Pons (tissue), 1 donor: ENCODE measurements at places on chromosomes 2 and 18.
A peak's percentile ranks its signal among the peaks of the same experiment; 100 is the strongest.

DNA sequence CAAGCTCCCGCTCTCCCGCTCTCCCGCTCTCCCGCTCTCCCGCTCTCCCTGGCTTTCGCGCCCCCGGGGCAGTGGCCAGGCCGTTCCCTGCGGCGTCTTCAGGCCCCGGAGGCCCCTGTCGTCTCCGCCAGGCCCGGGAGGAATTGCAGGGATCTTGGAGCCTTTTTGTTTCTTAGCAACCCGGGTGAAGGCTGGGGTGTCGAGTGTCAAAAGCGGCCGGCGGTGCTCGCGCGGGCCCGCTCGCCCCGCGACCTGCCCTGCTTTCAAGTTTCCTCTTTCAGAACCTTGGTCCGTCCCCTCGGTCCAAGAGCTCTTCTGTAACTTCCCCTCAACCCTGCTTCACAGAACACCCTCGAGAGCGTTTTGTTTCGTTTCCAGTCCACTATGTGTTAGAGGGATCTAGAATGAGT, 1.4 kb downstream of the RNF138 start:
- DNase-seq: peak; percentile 79

GRCh38 chr2:203585516-203585915, 50.4 kb upstream of the RAPH1 start:
- DNase-seq: no peak

DNA sequence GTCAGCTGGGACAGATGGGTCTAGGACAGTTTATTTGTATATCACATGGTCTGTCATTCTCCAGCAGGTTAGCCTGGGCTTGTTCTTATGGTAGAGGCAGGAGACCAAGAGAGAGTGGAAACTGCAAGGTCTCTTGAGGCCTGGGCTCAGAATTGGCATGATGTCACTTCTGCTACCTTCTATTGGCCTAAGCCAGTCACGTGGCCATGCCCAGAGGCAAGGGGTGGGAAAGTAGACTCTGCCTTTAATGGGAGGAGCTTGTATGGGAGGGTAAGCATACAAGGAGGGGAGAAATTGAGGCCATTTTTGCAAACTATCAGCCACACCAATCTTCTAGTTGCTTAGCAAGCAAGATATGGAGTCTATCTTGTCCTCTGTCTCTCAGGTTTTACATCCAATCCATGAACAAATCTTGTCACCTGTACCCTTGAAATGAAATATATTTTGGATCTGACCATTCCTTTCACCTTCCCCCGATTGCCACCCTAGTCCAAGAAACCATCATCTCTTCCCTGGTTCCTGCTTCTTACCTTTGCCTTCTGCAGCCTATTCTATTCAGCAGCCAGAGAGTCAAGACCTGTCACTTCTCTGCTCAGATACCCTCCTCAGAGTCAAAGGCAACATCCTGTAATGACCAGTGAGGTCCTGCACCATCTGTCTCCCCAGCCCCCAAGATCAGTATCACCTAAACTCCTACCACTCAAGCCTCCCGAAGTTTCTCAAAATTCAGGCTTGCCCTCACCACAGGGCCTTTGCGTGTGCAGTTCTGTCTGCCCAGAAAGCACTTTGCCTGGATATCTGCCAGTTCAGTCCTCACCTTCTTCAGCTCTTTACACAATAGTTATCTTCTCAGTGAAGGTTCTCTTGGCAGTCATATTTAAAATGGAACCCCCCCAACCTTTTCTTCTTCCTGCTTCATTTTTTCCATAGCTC, 240.0 kb downstream of the LOXHD1 start:
- DNase-seq: no peak

DNA sequence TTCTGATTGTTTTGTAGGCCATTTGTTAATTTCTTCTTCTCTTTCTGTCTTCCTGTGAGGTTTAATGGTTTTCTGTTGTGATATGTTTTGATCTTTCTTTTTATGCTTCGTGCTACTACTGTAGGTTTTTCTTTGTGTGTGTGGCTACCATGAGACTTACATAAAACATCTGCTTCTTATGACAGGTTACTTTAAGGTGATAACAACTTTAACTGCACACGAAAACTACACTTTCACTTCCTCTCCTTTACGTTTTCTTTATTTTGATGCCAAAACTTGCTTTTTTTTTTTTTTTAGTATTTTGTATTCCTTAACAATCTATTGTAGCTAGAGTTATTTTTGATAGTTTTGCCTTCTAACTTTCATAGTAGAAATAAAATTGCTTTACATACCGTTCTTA, 691.3 kb downstream of the TSN start:
- DNase-seq: no peak

GRCh38 chr18:9446839-9447238, 28.5 kb upstream of the RALBP1 start:
- DNase-seq: no peak

DNA sequence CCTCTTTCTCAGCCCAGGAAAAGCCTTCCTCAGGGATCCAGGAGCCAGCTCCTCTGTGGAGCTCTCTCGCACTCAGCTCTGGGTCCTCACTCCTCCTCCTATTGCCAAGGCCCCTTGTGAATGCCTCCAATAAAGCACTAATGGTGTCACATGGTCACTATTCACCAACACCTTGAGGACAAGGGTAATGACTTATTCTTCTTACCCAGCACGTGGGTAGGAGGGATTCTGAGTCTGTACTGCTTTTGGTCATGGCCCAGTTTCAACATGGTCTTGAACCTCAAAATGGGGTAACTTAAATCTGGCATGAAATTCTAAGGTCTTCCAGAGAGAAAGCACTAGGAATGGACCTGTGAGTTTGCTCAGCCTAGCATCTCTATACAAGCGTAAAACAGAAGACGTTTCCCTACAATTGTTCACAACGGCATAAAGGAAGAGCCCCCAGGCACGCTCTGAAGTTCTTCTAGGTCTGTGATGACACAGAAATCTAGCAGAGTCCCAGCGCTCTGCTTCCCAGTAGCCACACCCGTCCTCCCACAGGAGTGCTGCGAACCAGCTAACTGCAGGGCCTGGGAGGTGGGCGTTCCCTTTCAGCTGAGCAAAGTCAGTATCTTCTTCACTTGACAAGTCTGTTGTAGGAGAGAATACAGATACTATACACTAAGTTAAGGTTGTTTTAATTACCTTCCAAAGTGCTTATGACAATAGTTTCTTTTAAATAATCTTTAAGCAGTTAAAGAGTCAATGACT, 14.6 kb upstream of the KIDINS220 start:
- no peak for DNase-seq

- DNase-seq: no peak
Observed at GRCh38 chr2:57408587-57408986, 638.0 kb upstream of the VRK2 start.

GRCh38 chr2:30147196-30147714, 448 bp downstream of the YPEL5 start:
- DNase-seq: peak; percentile 17

DNA sequence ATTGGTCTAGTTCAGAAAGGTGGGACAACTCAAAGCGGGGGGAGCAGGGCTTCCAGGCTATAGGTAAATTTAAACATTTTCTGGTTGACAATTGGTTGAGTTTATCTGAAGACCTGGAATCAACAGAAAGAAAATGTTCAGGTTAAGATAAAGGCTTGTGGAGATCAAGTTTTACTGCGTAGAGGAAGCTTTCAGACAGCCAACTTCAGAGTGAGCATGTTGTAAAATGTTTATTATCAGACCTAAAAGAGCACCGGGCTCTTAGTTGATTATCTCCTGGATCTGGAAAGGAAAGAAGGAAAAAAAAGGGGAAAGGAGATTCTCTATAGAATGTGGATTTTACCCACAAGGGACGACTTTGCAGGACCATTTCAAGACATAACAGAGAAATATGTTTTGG, 227.0 kb upstream of the SH3BP4 start:
- no peak for DNase-seq

GRCh38 chr2:162297925-162298552, 20.4 kb downstream of the IFIH1 start:
- peak; percentile 94 for DNase-seq

DNA sequence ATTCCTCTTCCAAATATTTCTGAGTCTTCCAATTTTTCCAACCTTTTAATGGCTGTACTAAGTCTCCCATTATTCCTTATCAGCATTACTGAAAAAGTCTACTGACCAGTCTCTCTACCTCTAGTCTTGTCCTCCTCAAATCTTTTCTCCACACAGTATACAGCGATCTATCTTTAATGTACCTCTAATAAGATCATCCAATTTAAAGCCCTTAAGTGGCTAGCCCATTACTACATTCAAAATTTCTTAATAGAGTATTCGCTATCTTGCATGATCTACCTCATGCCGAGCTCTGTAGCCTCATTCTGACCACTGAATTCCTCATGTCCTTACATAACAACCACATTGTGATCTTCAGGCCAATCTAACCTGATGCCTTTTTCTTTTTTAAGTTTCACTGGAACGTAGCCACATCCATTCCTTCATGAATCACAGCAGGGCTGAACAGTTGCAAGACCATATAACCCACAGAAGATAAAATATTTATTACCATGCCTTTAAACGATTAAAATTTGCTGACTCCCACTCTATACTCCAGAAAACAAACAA, 57.9 kb downstream of the SLC66A3 start:
- no peak for DNase-seq

DNA sequence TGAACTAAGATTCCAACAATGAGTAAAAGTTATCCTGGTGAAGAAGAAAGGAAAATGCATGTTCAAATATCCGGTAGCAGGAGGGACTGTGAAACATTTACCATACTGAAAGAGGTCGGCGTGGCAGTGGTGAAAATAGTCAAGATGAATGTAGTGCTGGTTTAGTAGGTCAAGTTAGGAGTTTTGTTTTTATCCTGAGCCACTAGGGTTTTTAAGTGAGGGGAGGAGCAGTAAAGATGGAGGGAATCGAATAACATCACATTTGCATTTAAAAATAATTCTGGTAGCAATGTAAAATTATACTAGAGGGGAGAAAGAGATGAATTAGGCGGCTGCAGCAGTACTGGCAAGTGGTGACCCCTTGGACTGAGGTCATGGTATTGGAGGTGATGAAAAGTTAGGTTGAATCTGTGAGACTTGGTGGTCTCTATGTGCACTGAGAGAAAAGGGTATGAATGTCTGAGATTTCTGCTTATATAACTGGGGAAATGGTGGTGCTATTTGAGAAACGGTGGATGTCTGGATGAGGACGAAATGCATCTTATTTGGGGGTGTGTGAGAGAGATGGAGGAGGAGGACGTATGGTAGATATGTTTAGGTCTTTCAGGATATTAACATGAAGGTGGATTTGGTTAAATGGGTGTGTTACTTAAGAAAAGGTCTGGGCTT, 5.9 kb downstream of the VAPA start:
- no peak for DNase-seq

DNA sequence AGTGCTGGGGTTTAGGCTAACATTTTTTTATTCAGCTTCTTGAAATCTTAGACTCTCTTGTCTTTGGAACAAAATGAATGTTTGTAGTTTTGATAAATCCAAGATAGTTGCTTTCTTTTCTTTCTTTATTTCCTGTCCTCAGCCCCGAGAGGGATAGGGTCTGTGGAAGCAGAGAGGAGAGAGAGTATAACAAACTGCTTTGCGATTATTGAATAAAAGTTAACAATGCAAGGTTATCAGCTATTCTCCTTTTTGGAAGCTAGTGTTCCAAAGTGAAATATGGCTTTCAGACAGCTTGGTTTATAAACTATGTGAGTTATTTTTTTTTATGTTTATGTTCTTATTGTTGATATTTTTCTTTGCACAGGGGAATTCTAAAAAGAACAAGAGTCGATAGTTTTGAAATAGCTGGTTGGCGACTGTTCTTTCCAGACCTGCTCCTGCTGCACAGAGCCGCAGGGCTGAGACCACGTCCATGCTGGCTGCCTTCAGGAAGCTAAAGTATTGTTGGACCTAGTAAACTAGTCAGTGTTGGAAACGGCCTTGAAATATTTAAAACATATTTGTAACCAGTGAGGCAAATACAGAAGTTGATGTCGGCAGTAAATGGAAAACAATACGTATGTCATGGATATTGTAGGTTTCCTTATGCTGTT, 15.5 kb upstream of the STON1 start:
- DNase-seq: no peak

GRCh38 chr18:74608681-74609080, 11.0 kb downstream of the ZNF407 start:
- DNase-seq: no peak

DNA sequence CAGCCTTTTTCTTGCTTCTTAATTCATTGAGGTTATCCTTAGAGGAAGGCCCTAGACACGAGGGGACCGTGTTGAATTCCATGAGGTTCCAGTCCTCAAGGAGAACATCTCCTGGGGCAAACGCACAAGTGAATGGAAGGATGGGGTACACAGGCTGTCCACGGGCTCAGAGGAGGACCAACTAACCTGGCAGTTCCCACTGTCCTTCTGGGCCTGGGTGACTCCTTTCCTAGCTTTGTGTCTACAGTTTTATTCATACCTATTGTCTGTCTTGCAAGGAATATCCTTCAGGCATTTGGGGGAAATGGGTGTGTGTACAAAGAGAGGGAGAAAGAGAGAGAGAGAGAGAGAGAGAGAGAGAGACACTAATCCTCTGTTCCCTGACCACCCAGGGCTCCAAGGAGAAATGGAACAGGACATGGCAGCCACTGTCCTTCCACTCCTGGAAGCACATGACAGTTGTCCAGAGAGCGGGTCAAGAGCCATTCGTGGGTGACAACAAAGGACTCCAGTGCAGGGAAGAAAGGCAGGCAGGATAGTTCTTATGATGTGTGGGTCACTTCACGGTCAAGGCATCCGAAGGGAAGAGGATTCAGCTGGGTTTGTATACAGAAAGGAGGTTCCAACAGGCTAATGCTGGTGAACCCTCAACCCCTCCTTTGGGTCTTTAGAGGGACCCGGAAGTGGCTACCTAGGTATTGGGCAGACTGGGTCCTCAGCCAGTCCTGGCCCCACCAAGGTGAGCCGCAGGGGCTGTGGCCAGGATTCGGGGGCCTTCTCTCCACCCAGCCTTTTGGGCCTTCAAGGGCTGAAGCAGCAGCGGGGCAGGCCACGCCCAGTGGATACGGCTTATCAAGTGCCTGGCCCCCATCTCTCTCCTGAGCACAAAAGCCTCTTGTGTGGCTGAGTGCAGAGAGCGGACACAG, 150.6 kb downstream of the MYCN start:
- no peak for DNase-seq

DNA sequence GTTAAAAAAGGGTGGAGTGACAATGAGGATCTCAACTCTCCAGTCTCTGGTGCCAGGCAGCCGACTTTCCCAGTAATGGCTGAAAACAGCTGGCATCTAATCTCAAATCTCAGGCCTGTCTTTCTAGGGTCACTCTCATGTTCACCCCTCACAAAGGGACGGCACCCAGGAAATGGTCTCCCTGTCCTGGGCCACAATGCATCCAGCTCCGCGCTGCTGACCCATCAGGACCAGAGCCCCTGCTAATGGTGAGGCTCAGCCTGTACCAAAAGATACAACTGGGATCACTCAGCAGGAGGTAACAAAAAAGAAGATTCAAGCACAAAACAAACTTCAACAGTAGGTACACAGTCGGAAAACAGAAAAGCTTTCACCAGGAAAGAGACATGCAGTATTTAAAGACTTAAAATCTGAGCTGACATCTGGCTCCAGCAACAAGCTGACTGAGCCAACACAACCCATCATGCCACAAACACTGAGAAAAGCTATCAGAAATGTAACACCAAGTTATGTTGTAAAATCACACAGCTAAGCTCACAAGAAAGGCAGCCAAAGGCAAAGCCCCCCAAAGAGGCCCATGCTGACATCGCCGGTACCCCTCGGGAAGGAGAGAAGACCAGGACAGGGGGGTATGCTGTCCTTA, 13.6 kb upstream of the KIDINS220 start:
- no peak for DNase-seq

GRCh38 chr18:11996190-11996754, 15.0 kb downstream of the IMPA2 start:
- DNase-seq: no peak

GRCh38 chr2:132975193-132976105, 305.4 kb upstream of the LYPD1 start:
- no peak for DNase-seq
